ENCODE measurements at places on chromosomes 3 and 15.

DNA sequence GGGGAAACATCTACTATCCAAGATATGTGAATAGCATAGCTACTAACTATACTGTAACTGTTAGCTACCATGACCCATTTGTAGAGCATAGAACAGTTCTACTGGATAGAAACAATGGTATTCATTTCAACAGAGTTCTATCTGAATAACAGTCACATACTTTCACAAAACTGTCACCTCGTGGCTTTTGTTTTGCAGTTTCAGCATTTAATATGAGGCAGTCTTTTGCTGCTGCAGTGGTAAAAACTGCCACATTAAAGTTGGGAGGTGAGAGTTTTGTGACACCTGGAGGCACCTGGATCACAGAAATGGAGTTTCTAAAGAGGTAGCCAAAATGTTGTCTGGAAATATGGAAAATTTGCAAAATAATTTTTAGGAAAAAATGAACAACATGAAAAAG, 578.0 kb downstream of the UNC13C start:
- DNase-seq: no peak

DNA sequence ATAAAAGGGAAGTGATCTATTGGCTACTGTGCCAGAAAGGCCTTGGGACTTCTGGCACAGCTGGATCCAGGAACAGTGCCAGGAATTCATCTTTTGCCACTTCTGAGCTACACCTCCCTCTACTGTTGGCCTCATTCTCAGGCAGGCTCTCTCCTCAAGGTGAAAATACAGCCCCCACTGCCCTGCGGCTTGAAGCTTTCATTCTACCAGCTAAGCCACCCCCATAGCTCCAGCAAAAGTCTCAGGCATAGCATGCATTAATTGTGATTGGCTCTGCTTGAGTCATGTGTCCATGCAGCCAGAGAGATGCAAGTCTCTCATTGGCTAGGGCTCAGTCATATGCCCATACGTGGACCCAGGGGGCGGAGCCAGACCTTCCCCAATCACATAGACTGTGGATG, 142.4 kb downstream of the TPRA1 start:
- no peak for DNase-seq

- DNase-seq: no peak
These were observed 32.7 kb downstream of the AADACL2 start for GRCh38 chr3:151766454-151766853.

- no peak for DNase-seq
These were observed 18.0 kb upstream of the PLXNA1 start for GRCh38 chr3:126964950-126965349.

DNA sequence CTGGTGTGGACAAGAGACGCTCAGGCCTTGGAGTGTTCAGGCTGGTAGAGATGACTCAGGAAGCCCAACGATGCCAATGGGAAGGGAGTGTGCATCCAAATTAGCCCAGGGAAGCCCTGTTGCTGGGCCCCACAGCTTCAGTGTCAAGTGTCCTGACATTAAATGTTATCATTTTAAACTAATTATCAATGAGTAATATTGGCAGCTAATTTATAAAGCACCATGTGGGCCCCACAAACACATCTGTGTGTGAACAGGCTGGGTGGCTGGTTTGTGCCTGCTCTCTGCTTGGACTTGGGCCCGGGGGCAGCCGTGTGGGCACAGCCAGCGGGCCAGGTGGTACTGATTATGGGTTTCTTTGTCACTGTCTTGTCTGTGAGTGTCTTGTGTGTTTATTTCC, 15.0 kb downstream of the FBLN2 start:
- no peak for DNase-seq

- DNase-seq: no peak
These were observed 75.7 kb downstream of the GMPS start for GRCh38 chr3:155946178-155946577.

DNA sequence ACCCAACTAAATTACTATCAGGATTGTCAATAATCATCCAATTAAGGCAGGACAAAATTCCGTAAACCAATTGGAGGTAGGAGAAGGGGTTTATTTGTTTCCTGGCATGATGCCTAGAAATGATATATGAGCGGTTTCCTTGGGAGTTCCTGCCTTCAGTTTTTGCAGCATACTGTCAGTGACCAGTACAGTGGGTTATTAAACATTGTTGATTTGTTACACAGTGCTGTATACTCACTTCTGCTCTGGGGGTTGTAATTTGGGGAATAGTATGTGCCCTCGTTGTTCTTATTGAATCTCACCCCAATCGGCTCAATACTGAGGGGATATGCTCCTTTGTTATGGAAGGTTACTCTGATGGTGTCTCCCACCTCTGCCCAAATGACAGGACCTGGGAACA, 22.2 kb downstream of the CP start:
- no peak for DNase-seq

DNA sequence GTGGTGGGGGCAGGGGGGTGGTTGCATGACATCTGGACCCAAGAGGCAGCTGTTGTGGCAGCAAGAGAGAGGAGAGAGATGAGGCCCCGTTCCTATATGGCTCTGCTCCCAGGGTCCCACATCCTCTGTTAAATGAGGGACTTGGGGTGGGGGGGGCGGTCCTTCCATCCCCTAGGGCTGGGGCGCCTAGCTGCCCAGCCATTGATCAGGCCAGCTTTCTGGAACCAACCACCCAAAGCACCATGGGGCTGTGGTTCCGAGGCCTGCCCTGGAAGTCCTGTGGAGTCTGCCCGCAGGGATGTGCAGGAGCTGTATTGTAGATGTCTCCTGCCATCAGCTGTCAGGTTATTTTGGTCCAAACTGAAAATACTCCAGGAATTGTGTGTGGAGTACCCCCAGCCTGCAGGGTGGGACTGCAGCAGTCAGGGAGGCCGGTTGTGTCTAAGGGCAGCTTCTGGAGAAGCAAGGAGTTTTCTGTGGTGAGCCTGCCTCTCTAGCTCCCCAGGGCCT, 5.2 kb downstream of the FURIN start:
- DNase-seq: no peak

GRCh38 chr3:143849854-143850549, 1.7 kb upstream of the SLC9A9 start:
- DNase-seq: no peak

- DNase-seq: no peak
These were observed 146.7 kb downstream of the NAALADL2 start for GRCh38 chr3:175005881-175006280.

DNA sequence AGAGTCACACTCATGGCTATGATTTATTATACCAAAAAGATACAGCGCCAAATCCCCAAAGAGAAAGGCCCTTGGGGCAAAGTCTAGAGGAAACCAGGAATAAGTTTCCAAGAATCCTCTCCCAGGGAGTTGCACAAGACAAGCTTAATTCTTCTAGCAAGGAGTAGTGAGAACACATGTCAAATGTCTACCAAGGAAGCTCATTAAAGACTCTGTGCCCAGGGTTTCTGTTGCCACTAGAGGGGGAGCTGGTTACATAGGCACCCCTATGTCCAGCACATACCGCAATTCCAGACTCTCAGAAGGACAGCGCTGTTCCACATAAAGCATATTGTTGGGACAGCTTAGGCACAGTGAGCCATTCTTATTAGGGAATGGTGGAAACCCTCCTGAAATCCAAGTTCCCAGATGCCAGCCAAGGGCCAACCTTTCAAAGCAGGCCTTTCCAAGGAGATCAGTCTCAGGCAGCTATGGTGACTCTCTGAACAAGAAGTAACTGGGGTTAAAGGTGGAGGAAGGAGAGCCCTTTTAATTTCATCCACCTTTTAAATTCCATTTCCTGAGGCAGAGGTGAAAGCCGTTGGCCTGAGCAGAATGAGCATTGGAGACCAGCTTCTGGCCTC, 194.2 kb downstream of the UACA start:
- no peak for DNase-seq

DNA sequence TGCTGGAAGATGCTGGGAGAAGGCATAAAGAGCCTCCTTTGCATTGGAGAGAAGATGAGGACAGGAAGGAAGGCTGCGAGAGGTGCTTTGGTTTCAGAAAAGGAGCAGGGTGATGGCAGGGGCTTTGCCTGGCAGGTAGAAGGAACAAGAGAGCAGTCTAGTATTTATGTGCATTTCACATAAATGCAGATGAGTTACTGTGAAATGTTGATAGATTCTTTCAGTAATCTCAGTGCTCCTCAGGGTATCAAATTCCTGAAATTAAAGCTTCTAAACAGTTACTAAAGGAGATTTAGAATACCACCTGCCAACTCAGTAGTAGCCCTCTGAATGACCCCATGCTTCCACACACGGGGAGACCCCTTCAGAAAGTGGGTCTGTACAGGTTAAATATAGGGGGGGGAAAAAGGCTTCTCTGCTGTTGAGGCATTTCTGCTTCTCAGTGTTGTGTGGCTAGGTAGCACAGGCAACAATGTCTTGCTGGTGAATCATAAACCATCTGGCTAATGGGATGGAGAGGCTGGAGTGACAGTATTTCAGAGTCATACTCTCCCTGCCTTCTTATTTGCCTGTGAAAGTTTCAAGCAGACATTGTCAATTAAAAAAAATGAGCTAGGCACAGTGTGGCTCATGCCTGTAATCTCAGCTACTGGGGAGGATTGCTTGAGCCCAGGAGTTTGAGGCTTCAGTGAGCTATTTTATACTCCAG, 14.3 kb upstream of the FBXL22 start:
- no peak for DNase-seq

DNA sequence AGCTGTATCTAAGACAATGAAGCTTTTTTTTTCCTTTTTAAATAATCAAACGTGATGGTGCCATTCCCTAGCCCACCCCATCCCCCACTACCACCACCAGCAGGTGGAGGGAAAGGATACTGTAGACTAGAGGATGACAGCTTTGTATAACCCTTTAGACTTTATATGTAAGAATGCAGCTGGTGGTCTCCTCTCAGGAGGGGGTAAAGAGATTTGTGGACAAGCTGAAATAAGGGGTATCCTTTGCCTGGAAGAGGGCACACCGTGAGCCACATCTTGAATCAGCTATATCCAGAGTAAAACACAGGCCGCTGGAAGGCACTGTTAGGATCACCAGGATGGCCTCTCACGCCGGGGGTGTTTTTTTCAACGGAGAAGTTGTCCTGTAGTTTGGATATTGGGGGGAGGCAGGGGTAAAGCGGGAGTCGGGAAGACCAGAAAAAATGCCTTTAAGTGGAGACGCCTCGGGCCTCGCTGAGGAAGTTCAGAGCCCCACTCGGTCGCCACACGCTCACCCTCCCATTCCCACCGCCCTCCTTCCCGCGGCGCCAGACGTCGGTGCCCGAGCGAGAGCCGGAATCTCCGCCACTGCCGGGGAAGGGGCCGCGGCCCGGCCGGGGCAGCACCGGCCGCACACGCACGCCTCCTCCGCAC, 986 bp downstream of the KPNA4 start:
- DNase-seq: no peak

- no peak for DNase-seq
These were observed 84.3 kb upstream of the ARL6 start for GRCh38 chr3:97680210-97680609.

GRCh38 chr3:4224331-4224730, 78.8 kb upstream of the SETMAR start:
- DNase-seq: no peak

- no peak for DNase-seq
These were observed 132.3 kb downstream of the GABRB3 start for GRCh38 chr15:26640601-26641000.

- no peak for DNase-seq
These were observed 101.9 kb upstream of the KCNMB2 start for GRCh38 chr3:178434206-178434805.

DNA sequence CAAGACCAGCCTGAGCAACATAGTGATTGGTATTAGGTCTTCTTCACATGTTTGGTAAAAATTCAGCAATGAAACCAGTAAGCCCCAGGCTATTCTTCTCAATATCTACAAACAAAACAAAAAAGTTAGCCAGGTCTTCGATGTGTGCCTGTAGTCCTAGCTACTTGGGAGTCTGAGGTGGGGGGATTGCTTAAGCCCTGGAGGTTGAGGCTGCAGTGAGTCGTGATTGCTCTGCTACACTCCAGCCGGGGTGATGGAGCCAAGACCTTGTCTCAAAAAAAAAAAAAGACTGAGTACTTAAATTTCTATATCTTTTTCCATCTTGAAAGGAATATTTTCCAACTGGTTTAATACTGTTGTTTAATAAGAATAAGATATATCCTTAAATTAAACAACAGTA, 106.8 kb downstream of the MBNL1 start:
- no peak for DNase-seq

DNA sequence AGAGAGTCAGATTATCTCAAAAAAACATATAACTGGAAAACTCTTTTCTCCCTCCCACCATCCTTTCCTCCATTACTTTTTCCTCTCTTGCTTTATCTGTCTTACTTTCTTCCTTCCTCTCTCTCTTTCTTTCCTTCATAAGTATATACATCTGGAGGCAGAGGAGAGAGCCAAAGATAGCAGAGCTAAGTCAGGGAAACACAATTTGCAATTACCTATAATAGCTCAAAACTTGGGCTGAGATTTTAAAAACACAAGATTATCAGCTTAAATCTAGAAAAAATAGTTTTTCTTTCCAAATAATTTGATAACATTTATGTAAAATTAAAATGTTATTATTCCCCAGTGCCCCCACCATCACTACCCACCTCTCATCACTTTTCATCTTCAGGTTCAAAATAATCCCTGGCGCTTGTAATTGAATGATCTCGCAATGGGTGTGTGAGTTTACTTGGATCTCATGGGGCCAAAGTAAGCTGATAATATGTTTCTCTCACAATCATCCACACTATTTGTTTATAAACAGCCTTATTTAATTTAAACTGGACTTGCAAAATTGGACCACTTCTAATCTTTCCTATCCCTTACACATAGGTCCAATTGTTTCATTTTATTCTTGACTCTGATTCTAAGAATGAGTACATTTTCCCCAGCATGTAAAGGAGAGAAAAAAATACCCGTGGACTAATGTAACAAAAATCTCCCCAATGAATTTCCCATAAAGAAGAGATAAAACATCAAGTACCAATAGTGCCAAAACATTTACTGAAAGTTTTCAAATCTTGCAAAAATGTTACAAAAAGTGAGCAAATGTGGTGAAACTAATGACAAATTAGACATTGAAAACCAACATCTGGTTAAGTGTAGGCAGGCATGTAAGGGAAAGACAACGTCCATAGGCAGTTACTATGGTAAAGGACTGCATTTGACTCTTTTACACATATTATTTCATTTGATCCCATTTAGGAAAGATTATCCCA, 236.9 kb downstream of the DTWD1 start:
- DNase-seq: no peak

GRCh38 chr3:11197484-11197883, 43.2 kb downstream of the HRH1 start:
- no peak for DNase-seq

- no peak for DNase-seq
These were observed 146.7 kb upstream of the IQSEC1 start for GRCh38 chr3:13219902-13220296.

- DNase-seq: no peak
These were observed 31.4 kb upstream of the GABRB3 start for GRCh38 chr15:26804063-26804804.

DNA sequence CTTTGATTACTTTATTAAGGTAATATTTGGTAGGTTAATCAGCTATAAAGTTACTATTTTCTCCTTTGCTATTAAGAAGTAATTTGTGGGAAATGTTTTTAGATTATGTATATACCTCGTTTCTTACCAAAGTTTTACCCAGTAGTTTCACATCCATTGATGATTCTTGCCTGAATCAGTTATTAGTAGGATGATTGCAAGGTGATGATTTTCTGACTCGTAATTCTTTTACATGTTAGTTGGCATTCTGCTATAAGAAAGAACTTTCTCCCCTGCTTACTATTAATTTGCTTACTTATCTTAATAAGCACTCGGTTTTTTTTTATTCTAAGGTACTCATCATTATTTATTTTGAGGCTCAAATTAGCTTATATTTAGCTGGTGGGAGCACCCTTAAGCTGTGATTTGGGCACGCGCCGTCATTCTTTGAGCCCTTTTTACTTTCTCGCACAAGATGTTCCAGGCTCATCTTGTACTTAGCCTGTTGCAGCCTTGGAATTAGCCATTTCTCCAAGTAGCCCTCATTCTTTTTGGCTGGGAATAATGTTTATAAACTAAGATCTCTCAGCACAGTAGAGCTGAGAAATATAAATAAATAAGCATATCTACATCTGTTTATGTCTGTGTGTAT, 15.3 kb downstream of the USP3 start:
- DNase-seq: no peak

Measured in stimulated activated CD8-positive, alpha-beta memory T cell treated with anti-CD3 and anti-CD28 coated beads, Interleukin-2, amount 100 ng/mL, for 1 hour (primary cell).